Hepatocyte (in vitro differentiated cells): ENCODE measurements at places on chromosomes 1 and 21.

DNA sequence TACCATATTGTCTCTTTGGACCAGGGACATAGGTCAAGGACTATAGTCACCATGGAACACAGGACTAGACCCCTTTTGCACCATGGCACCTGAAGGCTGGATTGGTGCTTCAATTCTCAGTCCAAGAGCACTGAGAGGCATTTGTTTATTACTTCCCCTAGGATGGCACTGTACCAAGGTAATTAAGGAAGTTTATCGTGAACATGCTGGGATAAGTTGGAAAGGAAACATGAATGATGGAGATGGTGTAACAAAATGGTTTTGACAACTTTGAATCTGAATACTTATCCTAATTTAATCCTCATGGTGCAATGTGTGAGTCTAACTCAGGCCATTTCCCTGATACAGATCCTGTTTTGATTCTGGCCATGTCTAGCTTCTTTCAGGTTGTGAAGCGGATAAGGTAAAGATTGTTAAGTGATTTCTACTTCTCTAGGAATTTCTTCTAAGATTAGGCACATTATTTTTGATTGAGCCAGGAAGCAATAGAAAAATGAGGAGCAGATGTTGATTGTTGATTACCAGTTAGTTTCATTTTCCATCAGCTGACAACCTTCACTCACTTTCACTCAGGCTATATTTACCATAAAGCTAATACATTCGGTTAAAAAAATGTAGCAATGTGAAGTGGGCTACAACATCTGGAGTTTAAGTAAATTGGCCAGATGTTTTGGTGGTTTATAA is 37.3 kb upstream of the SIPA1L2 start:
- DNase-seq: no peak

DNA sequence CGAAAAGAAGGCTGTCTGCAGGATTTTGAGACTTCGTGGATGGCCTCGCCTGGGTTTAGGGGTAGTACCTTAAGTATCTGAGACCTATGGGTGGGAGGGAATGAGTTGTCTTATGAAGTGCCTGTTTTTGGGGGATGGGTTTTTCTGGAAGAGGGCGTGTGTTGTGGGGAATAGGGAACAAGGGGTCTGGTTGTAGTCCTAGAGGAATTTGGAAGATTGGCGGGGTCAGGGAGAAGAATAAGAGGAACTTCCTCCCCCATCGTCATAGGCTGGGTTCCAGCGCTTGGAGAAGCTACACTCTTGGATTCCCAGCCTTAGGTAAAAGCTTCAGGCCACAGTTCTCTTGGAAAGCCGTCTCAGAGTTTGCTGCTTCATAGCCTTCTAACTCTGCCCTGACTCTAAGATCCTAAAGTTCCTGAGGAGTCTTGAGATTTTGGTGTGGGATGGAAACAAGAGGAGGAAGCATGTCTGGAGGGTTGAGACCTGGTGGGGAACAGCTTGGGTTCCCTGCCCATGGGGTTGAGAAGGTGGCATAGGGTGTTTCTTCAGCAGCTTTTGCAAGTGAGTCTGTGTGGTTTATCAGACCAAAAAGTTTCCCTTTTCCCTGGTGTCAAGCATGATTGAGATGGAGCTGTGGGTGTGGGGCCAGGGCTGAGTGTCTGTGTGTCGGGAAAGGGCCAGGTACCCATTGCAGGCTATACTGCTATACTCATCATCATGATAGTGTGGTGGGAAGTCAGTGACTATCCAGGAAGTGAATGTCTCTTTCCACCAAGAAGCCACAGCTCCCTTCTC is 1.8 kb downstream of the VANGL2 start:
- peak; percentile 3 for DNase-seq

- no peak for DNase-seq
Measured at GRCh38 chr1:229474509-229474908, 33.6 kb downstream of the NUP133 start.

DNA sequence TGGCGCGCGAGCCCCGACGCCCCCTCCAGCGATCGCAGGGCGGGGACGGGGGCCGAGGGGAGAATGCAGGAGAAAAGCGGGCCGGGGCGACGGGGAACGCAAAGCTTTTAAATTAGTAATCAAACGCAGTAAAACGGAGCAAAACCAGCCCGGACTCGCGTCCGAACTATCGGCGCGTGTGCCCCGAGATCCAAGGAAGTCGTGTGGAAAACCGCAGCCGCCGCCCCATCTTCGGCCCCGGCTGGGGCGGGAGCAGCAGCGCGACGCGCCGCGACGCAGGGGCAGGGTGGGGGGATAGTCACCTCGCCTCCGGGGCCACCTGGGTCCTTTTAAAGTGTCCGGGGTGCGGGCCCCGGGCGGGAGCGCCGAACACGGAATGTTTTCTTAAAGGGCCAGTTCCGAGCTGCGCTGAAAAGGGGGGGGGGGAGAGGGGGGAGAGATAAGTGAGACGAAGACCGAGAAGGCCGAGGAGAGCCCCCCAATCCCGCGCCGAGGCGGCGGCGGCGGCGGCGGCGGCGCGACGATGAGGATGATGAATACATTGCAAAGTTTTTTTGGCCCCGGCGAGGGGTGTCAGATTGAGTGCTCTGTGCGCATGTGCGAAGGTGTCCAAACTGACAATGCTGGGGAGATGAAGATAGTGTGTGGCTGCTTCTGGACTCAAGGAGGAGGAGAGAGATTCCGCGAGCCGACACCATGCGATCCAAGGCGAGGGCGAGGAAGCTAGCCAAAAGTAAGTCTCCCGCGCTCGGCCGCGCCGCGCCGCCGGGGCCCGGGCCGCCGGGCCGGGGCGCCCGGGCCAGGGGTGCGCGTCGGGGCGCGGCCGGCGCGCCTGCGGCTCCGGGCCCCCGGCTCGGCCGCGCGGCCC is at the start of gene PRDM16:
Gene PRDM16 (plus strand): TSS at position 640 of the 868 bp plus-strand sequence. CDS start 57 bp downstream, at position 697.
- peak; percentile 67 for DNase-seq

GRCh38 chr1:228898582-228898992 is 163.3 kb downstream of the RHOU start:
- peak; percentile 34 for DNase-seq

GRCh38 chr1:67675800-67676199 is 9.2 kb upstream of the GADD45A start:
- no peak for DNase-seq

DNA sequence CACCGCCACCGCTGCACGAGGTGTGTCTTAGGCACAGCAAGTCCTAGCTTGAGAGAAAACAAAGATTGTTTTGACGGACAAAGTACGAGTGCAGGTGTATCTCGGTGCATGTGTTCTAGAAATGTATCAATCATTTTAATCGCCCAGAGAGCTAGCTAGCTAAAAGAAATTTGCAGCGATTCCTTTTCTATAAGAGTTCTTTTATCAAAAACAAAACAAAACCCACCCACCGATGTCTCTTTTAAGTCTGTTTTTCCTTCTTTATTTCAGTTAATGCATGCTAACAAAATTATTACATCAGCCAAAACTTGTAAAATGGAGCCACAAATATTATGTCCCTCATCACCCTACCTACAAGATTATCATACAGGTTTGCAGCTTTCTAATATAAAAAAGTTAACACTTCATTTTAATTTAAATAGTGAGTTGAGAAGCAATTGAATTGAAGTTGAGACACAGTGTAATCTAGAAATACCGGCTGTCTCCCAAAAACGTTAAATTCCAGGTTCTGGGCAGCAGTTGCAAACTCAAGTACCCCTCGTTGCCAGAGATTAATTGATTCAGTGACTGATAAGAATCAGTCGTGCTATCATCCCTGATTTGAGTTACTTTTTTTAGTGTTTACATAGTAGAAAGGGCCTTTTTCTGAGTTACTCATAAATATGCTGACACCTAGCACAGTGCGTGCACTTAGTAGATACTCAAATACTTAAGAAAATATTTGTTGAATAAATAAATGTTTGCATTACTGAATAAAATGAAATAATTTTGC is 1.5 kb upstream of the SYDE2 start:
- no peak for DNase-seq
